ENCODE measurements at places on chromosomes 5 and 9.
A peak's percentile ranks its signal among the peaks of the same experiment; 100 is the strongest.

GRCh38 chr5:120096413-120096812, 367.7 kb upstream of the PRR16 start:
- DNase-seq = no peak

- no peak for DNase-seq
These were observed 6.2 kb downstream of the UGT3A2 start for GRCh38 chr5:36060420-36060887.

DNA sequence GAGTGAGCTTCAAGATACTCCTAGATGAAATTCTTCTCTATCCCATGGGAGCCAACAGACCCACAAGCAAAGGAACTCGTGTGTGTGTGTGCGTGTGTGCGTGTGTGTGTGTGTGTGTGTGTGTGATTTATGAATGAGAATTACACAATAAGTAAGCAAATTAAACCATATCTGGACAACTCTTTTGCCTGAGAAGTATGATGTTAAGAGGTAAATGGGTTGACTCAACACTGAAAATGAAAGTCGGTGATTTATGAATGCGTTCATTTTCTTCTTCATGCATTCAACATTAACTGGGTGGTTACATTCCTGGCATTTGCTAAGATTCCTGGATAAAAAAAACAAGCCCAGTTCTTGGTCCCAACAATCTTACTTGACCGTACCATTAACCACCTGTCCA, 171.3 kb upstream of the ZNF462 start:
- no peak for DNase-seq

DNA sequence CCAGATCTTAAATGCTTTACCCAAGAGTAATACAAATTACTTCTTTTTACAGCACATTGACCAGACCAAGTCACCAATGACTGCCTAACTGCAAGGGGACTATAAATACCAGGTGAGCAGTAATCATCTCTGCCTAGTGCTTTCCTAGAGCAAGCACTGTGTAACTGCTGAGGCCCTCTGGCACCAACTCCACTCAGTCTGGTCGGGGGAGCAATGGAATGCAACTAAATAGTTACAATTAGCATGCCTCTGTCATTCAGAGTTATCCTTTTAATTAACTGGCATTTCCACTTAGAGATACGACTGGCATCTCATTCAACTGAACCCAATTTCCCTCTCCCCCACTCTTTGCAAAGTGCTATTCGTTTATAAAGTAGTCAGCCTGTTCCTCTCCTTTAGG, 1309.1 kb upstream of the DMAC1 start:
- no peak for DNase-seq

DNA sequence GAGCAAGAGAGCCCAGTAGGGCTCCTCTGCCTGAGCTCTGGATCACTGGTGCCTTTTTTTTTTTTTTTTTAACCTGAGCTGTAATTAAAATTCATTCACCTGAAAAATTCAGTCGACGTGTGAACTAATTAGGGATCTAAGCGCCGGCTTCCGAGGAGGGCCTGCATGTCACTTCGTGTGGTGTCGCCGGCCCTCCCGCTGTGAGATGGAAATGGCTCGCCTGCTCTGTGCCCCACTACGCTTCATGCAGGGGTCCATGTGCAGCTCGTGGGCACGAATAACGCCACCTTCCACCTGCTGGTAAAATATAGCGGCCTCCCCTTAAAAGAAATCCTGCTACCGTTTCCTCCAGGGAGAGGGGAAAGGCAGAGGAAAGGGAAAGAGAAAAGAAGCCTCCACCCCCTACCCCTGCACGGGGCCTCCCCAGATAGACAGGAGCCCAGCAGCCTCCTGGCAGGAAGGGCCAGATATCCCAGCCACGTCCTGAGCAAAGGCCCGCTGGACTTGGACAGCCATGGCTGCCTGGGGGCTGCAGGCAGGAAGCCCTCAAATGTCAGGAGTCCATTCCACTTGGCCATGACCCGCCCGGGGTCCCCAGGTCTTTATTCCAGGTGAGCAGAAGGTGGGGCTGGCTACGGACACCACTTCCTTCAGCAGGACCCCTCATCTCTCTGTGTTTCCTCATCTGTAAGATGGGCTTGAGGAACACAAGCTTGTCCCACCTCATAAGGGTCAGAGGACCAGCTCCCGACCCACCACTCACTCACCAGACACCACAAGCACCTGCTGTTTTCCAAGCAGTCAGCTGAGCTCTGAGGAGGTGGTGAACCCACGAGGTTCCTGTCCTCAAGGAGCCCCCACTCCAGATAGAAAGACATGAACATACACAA, 38.2 kb upstream of the ZNF354A start:
- no peak for DNase-seq

- DNase-seq = no peak
These were observed 265.0 kb upstream of the FAM174A start for GRCh38 chr5:100270023-100270771.

- DNase-seq = no peak
These were observed 297.6 kb downstream of the MAN2A1 start for GRCh38 chr5:109987355-109987754.

- no peak for DNase-seq
These were observed 166.3 kb downstream of the EFNA5 start for GRCh38 chr5:107504424-107504823.

GRCh38 chr9:672851-673250, 168.6 kb upstream of the DMRT1 start:
- DNase-seq = no peak

DNA sequence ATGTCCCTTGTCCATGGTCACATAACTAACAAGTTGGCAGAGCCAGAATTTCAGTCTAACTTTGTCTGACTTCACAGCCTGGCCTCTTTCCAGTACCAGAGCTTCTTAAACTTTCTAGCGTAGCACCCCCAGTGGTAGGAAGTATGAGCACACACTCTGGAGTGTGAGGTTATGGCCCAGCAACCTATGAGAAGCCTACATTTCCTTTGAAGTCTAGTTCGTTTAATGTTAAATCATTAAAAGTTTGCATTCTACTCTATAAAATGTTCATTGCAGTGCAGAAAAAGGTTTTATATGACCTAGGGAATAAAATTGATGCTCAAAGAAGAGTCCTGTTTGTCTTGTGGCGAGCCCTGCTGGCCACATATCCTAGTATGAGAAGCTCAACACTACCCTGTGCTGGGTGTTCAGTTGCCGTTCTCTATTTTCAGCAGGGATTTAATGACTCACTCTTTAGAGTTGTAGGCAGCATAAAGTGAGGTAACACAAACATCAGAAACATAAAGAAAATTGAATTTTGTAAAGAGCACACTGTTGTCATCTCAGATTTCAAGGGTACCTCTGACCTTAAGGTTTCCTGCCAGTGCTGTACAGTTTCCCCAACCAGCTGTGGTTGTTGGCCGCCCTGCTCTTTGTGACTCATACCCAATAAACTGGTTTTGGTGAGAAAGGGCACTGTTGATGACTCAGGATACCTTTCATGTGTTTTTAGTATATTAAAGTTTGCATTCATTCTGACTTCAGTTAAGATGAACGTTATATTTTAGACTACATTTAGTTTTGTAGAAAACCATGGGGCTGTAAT, 14.3 kb downstream of the MCCC2 start:
- DNase-seq = peak; percentile 56

GRCh38 chr9:81264516-81264915, 424.8 kb downstream of the TLE1 start:
- no peak for DNase-seq

GRCh38 chr9:121767171-121767769, 115.8 kb downstream of the DAB2IP start:
- DNase-seq = no peak

- no peak for DNase-seq
These were observed 91.8 kb upstream of the ADRA1B start for GRCh38 chr5:159824188-159825161.

GRCh38 chr5:40278881-40279280, 400.8 kb upstream of the PTGER4 start:
- no peak for DNase-seq

GRCh38 chr9:99595796-99596195, 225.9 kb upstream of the NR4A3 start:
- no peak for DNase-seq

DNA sequence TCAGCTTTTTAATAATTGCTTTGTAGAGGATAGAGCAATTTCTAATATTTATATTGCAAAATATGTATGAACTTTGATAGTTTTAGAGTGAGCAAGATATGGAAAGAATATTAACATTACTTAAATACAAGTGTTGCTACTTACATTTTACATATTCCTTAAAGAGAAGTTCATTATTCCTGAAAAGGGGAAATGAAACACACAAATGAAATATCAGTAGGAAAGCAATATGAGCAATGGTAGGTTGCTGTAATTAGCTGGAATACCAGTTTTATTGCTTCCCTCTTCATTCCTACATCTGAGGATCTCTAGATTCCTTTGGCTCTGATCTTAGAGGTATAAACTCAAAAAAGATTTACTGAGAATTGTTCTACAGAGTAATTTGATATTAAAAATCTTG, 414.1 kb downstream of the FAM170A start:
- DNase-seq = no peak

DNA sequence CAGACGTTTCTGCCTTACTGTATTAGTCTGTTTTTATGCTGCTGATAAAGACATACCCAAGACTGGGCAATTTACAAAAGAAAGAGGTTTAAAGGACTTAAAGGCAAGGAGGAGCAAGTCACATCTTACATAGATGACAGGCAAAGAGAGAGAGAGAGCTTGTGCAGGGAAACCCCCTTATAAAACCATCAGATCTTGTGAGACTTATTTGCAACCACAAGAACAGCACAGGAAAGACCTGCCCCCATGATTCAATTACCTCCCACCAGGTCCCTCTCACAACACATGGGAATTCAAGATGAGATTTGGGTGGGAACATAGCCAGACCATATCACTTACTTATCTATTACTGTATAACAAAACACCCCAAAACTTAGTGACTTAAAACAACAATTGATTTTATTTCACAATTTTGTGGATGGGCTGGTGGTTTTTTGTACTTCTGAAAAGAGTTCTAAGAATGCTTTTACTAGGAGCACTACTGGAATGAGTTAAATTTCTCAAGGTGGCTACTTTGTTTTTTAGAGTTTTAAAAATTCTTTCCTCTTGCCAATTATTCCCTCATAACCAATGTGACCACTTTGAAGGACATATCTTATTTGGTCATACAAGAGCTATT, 10.3 kb downstream of the RUSC2 start:
- DNase-seq = no peak

DNA sequence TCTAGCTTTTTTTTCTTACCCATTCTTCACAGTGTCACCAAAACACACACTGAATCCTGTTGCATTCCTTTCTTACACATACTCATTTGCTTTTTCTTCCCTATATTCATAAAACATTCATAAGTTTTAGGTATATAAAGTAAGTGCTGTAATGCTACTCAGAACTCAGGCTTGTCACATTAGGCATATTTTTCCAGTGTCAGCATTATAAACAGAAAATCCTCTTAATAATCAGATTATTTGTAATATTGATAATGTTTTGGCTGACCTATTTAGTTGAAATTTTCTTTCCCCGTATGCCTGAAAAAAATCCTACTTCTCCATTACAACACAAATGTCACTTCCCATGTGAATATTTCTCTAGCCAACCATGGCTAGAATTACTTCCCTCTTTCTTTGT, 743.0 kb upstream of the NUDT12 start:
- DNase-seq = no peak

GRCh38 chr5:43564289-43564850, 7.5 kb upstream of the PAIP1 start:
- no peak for DNase-seq

- DNase-seq = peak; percentile 52
These were observed 4.8 kb upstream of the PLGRKT start for GRCh38 chr9:5442400-5443011.

GRCh38 chr5:77448831-77449230, 43.3 kb downstream of the WDR41 start:
- DNase-seq = no peak

DNA sequence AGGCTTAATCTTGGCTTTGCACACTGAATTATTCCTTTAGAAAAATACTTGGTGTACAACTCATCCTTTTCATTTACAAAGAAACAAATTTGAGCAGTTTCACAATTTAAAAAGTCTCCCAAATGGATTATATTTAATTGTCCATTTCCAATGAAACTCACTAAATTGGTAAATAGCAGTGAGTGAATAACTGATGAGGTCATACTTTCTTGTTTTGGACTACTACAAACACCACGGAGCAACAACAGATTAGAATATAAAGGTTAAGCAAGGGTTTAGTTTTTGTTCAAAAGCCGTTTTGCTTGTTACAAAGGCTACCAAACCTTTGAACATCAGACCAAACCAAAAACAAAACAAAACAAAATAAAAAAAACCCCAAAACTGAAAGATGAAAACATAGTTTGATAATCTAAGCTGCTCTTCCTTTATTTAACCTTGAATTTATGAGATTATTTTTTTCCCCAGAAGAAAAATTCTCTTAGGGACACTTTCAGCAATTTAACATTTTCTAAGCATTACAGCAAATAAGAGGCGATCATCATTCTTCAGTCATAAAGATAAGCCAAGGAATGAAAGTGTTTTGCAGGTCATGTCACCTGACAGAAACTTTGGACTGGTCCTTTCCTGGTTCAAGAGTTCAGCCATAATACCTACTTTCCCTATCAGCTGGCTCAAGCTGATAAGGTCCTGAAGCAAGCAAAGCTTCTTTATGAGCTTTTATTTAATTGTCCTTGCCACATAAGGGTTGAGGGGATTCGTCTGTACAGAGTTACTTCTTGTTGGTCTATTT, 99.7 kb upstream of the CDKN2B start:
- DNase-seq = no peak

DNA sequence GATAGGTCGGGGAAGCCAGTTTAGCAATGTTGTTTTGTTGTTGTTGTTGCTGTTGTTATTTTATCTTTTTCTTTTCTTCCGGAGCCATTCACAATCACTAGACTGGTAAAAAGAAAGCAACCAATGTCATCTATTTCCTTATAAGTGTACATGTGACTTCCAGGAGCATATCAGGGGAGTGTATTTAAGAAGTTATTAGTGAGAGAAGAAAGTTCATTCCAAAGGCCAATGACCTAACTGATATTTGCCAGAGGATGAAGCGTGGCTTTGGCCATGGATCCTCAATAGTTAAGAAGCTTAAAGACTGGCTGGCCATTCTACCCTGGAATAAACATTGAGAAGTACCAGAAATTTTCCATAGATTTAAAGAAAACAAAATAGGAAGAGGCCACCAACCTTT, 341.4 kb upstream of the RFX3 start:
- no peak for DNase-seq

- DNase-seq = no peak
These were observed 1.1 kb downstream of the ECM2 start for GRCh38 chr9:92534674-92535073.

- DNase-seq = no peak
These were observed 408.1 kb downstream of the MAT2B start for GRCh38 chr5:163913548-163913947.

GRCh38 chr5:146645342-146645741, 129.4 kb upstream of the GPR151 start:
- no peak for DNase-seq

- no peak for DNase-seq
These were observed 1.5 kb downstream of the VDAC1 start for GRCh38 chr5:134003064-134003816.

- DNase-seq = no peak
These were observed 18.8 kb downstream of the HAPLN1 start for GRCh38 chr5:83701886-83702285.

GRCh38 chr9:125897481-125897880, 150.3 kb downstream of the PBX3 start:
- no peak for DNase-seq
